CD8-positive, alpha-beta memory T cell (primary cell): ENCODE measurements at places on chromosomes 1 and 21. TPM values are rescaled to one million over a fixed set of nuclear protein-coding genes. Genes with fewer than 3 reads are reported as not detected.

RIT1 gene
- total RNA-seq = 16.9 TPM

C4BPB gene
- total RNA-seq = 0.51 TPM

- H3K27ac ChIP-seq = no peak overlapping the region
- no peak overlapping the region for H3K4me3 ChIP-seq
- DNase-seq = no peak
Measured at GRCh38 chr1:224447251-224447650, 12.7 kb upstream of the WDR26 start.

- H3K36me3 ChIP-seq = no peaks in the 10 kb centered on the region
- H3K27me3 ChIP-seq = peaks cover 32% of the 10 kb centered on the region
- no peak overlapping the region for H3K4me3 ChIP-seq
- H3K4me1 ChIP-seq = peaks cover 11% of the 10 kb centered on the region
- DNase-seq = no peak
- H3K27ac ChIP-seq = no peak overlapping the region
Measured at GRCh38 chr1:183022202-183023145, 746 bp upstream of the LAMC1 start.

GRCh38 chr1:54833121-54833520, 32.0 kb upstream of the TTC22 start:
- no peaks in the 10 kb centered on the region for H3K36me3 ChIP-seq
- H3K27ac ChIP-seq = no peak overlapping the region
- H3K4me3 ChIP-seq = no peak overlapping the region
- H3K27me3 ChIP-seq = no peaks in the 10 kb centered on the region

- no peaks in the 10 kb centered on the region for H3K27me3 ChIP-seq
- peak; percentile 61 for DNase-seq
- H3K27ac ChIP-seq = peak overlapping the region; percentile 86
- peak overlapping the region; percentile 77 for H3K4me3 ChIP-seq
- peaks cover 85% of the 10 kb centered on the region for H3K4me1 ChIP-seq
- peaks cover 16% of the 10 kb centered on the region for H3K36me3 ChIP-seq
Measured at GRCh38 chr1:167631936-167632614, 2.0 kb downstream of the RCSD1 start.

DNA sequence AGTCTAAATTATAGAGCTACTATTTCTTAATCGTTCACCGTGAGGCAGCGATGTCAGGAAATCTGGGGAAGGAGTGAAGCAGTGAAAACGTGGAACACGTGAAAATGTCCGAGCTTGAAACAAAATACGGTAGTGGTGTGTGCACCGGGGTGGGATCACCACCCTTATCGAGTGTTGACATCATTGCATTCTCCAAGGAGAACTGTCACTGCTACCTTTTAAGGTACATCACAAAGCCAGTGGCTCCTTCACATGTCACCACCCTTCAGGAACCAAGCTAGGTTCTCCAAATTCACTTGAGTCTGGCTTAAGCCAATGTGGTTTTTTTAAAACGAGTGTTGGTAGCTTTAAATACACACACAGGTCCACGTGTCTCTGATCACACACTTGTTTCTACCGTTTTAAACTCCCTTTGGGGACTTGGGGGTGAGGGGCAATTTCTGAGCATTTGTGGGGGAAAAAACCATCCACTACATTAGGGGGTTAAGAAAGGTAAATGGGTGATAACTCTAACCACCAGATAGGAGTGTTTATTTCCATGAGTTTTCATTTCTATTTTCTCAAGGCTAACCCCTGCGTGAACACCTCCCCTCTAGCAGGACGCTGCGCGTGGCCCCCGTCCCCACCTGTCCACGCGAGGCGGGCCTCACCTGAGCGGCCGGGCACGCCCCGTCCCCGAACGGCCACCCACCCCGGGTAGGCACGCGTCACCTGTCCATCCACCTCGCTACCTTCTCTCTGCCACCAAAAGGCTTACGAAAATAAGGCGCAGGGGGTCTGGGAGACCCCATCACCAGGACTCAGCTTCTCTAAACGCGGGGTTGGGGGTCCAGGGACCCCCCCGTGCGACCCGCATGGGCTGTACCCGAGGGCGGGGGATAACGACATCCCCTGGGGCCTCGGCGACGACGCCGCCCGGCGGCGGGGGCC, 978 bp downstream of the PRDM15 start:
- H3K27me3 ChIP-seq = no peaks in the 10 kb centered on the region
- peak overlapping the region; percentile 63 for H3K4me3 ChIP-seq
- H3K27ac ChIP-seq = peak overlapping the region; percentile 58
- H3K4me1 ChIP-seq = peaks cover 21% of the 10 kb centered on the region

DNA sequence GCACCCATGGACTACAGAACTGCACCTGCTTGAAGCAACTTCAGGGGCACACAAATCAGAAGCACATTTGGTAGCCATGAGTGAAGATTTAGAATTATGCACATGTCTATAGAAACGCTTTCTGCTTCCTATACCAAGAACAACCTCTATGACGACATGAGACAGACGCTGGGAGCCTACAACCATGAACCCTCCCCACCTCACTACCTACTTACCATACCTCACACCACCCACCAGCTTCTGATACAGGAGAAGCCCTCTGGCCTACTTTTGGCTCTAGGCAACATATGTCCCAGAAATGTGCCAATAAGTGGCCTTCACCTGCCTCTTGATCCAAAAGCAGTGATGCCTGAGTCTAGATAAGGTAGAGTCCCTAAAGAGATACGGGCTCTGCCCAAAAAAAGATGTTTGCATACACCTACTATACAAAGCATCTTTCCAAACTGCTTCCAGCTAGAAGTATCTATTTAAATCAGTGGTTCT, 58.5 kb downstream of the SLC45A1 start:
- H3K27ac ChIP-seq = no peak overlapping the region
- H3K4me3 ChIP-seq = no peak overlapping the region
- no peak for DNase-seq
- no peaks in the 10 kb centered on the region for H3K36me3 ChIP-seq
- H3K27me3 ChIP-seq = no peaks in the 10 kb centered on the region

DNA sequence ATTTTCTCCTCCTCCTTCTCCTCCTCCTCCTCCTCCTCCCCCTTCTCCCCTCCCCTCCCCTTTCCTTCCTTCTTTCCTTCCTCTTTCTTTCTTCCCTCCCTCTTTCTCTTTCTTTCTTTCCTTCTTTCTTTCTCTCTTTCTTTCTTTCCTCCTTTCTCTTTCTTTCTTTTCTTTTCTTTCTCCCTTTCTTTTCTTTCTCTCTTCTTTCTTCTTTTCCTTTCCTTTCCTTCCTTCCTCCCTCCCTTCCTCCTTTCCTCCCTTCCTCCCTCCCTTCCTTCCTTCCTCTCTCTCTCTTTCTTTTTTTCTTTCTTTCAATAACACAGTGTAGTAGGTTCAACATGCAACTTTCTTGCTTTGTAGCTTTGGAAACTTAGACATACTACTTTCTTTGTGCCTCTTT, 46.3 kb upstream of the ADGRL2 start:
- DNase-seq = no peak
- H3K4me3 ChIP-seq = no peak overlapping the region
- no peaks in the 10 kb centered on the region for H3K27me3 ChIP-seq
- no peaks in the 10 kb centered on the region for H3K4me1 ChIP-seq
- H3K36me3 ChIP-seq = no peaks in the 10 kb centered on the region

DNA sequence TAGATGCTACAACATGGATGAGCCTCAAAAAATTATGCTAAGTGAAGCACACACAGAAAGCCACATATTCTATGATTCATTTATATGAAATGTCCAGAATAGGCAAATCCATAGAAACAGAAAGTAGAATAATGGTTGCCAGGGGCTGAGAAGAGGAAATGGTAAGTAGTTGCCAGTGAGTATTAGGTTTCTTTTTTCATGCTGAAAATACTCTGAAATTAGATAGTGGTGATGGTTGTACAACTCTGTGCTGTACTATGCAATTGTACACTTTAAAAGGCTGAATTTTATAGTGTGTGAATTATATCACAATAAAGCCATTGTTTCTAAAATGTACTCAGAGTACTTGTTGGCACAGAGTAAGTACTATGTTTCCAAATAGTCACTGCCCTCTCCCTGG, 15.5 kb upstream of the GFI1 start:
- H3K4me1 ChIP-seq = no peaks in the 10 kb centered on the region
- H3K27ac ChIP-seq = no peak overlapping the region
- no peak for DNase-seq
- H3K27me3 ChIP-seq = no peaks in the 10 kb centered on the region
- H3K4me3 ChIP-seq = no peak overlapping the region

DNA sequence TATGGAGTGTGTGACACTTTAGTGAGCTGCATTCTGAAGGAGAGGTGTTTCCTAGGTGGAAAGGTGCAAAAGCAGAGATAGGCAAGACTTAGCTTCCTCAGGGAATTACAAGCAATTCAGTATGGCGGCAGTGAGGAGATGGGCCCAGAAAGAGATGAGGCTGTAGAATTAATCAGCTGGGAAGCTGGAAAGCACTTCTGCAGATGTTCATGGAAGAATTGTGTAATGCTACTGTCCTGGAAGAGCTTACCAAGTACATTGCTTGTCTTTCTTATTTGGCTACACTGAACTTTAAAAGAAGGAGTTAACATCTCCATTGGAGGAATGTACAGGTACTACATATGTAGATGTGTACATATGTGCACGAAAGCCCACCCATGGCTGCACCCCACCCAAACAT, 103.7 kb upstream of the DPT start:
- DNase-seq = no peak
- no peaks in the 10 kb centered on the region for H3K27me3 ChIP-seq
- H3K27ac ChIP-seq = no peak overlapping the region

DNA sequence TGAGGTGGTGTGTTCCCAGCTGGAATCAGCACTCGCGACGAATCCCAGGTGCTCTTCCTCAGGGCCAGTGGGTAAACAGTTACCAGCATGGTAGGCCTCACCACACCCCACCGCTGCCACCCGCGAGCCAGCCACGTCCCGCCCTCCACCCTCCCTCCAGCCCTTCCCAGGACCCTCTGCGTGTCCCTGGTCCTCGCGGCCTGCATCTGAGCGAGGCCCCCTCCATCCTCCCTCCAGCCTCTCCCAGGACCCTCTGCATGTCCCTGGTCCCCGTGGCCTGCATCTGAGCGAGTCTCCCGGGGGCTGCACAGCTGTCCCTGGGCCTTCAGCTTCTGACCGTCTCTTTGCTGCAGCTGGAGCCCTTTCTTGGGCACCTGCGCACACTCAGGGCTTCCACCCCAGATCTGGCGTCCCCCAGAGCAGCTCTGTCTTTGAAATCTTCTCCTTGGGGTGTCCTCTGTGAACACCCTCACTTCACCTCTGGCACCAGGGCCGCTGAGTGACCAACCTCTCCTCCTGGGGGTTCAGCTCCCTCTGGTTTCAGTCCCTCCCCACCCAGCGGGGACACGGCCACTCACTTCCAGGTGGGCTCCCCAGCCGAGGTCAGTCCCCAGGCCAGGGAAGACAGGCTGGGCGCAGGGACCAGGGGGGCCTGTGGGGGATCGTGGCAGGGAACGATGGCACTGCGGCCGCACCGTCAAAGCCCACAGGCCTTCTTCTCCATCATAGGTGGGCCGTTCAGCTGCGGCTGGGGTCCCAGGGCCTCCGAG, 57.8 kb upstream of the COL6A2 start:
- no peaks in the 10 kb centered on the region for H3K27me3 ChIP-seq
- no peak for DNase-seq
- H3K4me1 ChIP-seq = no peaks in the 10 kb centered on the region
- no peak overlapping the region for H3K27ac ChIP-seq
- no peaks in the 10 kb centered on the region for H3K36me3 ChIP-seq
- H3K4me3 ChIP-seq = no peak overlapping the region
